Glutamatergic neuron (in vitro differentiated cells): ENCODE measurements at places on chromosomes 1 and 21.
A peak's percentile ranks its signal among the peaks of the same experiment; 100 is the strongest.

- peak; percentile 47 for DNase-seq
- H3K36me3 ChIP-seq: no peaks in the 10 kb centered on the region
- H3K4me1 ChIP-seq: peaks cover 33% of the 10 kb centered on the region
- peak overlapping the region; percentile 86 for H3K27ac ChIP-seq
- peak overlapping the region; percentile 67 for H3K4me3 ChIP-seq
These were observed 25.6 kb downstream of the LDLRAP1 start for GRCh38 chr1:25568834-25569596.

GRCh38 chr1:111789666-111790316 is 34.1 kb downstream of the DDX20 start:
- H3K4me1 ChIP-seq: peaks cover 39% of the 10 kb centered on the region

GRCh38 chr21:40765811-40766210 is 81.1 kb downstream of the DSCAM start:
- H3K27ac ChIP-seq: peak overlapping the region; percentile 95
- DNase-seq: peak; percentile 64
- H3K4me3 ChIP-seq: peak overlapping the region; percentile 40
- H3K36me3 ChIP-seq: no peaks in the 10 kb centered on the region
- H3K4me1 ChIP-seq: peaks cover 35% of the 10 kb centered on the region
- peaks cover 3% of the 10 kb centered on the region for H3K27me3 ChIP-seq

DNA sequence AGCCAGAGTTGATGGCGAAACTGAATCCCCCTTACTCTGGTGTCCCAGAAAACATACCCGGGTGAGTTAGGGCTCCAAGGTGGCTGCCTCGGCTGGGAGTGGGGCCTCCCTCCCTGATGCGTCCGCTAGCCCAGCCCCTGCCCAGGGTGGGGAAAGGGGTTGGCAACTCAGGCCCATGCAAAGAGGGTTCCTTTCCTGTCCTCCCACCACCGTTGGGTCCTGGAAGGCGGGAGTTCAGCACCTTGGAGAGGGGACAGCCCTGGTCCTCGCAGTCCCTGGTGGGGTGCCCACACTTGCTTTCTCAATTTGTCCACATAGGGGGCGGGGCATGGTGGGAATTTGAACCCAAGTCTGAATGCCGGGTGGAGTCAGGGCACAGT is 6.1 kb downstream of the SRM start:
- peaks cover 19% of the 10 kb centered on the region for H3K4me1 ChIP-seq
- no peak for DNase-seq
- no peaks in the 10 kb centered on the region for H3K36me3 ChIP-seq
- no peak overlapping the region for H3K4me3 ChIP-seq

- H3K4me3 ChIP-seq: peak overlapping the region; percentile 95
- no peak for DNase-seq
- H3K27ac ChIP-seq: no peak overlapping the region
- H3K27me3 ChIP-seq: peaks cover 3% of the 10 kb centered on the region
These were observed 1.8 kb upstream of the LEPR start for GRCh38 chr1:65418522-65419185.

GRCh38 chr21:26087223-26087918 is 83.2 kb downstream of the APP start:
- no peaks in the 10 kb centered on the region for H3K36me3 ChIP-seq
- H3K27me3 ChIP-seq: peaks cover 4% of the 10 kb centered on the region
- H3K27ac ChIP-seq: no peak overlapping the region
- H3K4me1 ChIP-seq: peaks cover 23% of the 10 kb centered on the region
- no peak overlapping the region for H3K4me3 ChIP-seq

- no peaks in the 10 kb centered on the region for H3K36me3 ChIP-seq
- H3K4me3 ChIP-seq: no peak overlapping the region
- H3K27me3 ChIP-seq: peaks cover 2% of the 10 kb centered on the region
- no peak for DNase-seq
- no peak overlapping the region for H3K27ac ChIP-seq
- H3K4me1 ChIP-seq: no peaks in the 10 kb centered on the region
These were observed 78.1 kb upstream of the COX20 start for GRCh38 chr1:244757091-244757939.

- peak; percentile 93 for DNase-seq
- no peaks in the 10 kb centered on the region for H3K27me3 ChIP-seq
- peaks cover 5% of the 10 kb centered on the region for H3K36me3 ChIP-seq
- peaks cover 2% of the 10 kb centered on the region for H3K4me1 ChIP-seq
- no peak overlapping the region for H3K27ac ChIP-seq
These were observed 323.3 kb downstream of the RPS6KC1 start for GRCh38 chr1:213374369-213374768.

- H3K27ac ChIP-seq: no peak overlapping the region
- H3K36me3 ChIP-seq: no peaks in the 10 kb centered on the region
- peaks cover 35% of the 10 kb centered on the region for H3K4me1 ChIP-seq
- DNase-seq: no peak
- no peak overlapping the region for H3K4me3 ChIP-seq
These were observed 570.2 kb downstream of the DPYD start for GRCh38 chr1:97350662-97351061.
